Karpas-422 (cell line): ENCODE measurements at places on chromosomes 1 and 21. TPM values are rescaled to one million over a fixed set of nuclear protein-coding genes. Genes with fewer than 3 reads are reported as not detected.

The NBPF14 gene
- total RNA-seq: 1.7 and 2.4 TPM in 2 replicates

DNA sequence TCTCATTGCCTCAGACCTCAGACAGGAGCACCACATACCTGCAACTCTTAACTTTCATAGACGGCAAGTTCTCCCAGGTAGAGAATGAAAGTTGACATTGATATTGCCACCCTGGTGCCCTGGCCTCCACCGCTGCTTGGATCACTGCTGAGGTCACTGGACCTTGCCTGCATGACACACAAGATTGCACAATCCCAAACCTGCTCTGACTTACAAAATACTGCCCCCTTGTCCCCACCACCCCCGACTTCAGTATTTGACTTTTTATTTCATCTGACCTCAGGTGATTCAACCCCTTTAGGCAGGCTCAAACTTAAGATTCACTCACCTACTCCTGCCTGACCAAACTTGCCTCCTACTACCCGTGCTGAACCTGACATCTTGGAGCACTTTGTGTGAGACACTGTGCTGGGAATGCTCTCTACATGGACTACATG lies 43.1 kb upstream of the S1PR1 start:
- H3K4me3 ChIP-seq: no peak overlapping the region
- no peaks in the 10 kb centered on the region for H3K36me3 ChIP-seq
- H3K27ac ChIP-seq: no peak overlapping the region

The TCHH gene
- total RNA-seq: not detected in 2 replicates

DNA sequence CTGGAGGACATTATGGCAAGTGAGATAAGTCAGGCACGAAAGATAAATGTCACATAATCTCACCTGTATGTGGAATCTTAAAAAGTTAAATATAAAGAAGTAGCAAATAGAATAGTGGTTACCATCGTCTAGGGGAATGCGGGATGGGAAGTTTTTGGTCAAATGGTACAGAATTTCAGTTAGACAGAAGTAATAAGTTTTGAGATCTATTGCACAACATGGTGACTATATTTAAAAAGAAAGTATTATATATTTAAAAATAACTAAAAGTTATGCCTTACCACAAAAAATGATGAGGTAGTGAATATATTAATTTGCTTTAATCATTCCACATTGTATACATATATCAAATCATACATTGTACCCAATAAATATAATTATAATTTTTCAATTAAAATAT lies 106.2 kb upstream of the BRINP3 start:
- H3K27ac ChIP-seq: no peak overlapping the region
- H3K4me3 ChIP-seq: no peak overlapping the region
- DNase-seq: no peak
- H3K27me3 ChIP-seq: no peaks in the 10 kb centered on the region
- no peaks in the 10 kb centered on the region for H3K36me3 ChIP-seq
- H3K4me1 ChIP-seq: no peaks in the 10 kb centered on the region
